GM23248 (cell line): ENCODE measurements at places on chromosomes 2 and 18. TPM values are rescaled to one million over a fixed set of nuclear protein-coding genes. Genes with fewer than 3 reads are reported as not detected.

GRCh38 chr18:52408800-52409302 is 68.9 kb downstream of the DCC start:
- no peak for DNase-seq
- no peaks in the 10 kb centered on the region for H3K27me3 ChIP-seq
- no peaks in the 10 kb centered on the region for H3K36me3 ChIP-seq
- no peak overlapping the region for H3K4me3 ChIP-seq
- no peaks in the 10 kb centered on the region for H3K4me1 ChIP-seq

GRCh38 chr2:64525317-64525613 is 1.1 kb downstream of the AFTPH start:
- peaks cover 8% of the 10 kb centered on the region; the same call in 1 of the 2 replicates for H3K4me1 ChIP-seq
- no peaks in the 10 kb centered on the region for H3K36me3 ChIP-seq
- H3K27me3 ChIP-seq = no peaks in the 10 kb centered on the region
- H3K4me3 ChIP-seq = peak overlapping the region; percentile 95

GRCh38 chr18:55998071-55998522 is 410.1 kb upstream of the TCF4 start:
- peak overlapping the region; percentile 58 for H3K4me3 ChIP-seq
- H3K27ac ChIP-seq = no peak overlapping the region
- H3K36me3 ChIP-seq = no peaks in the 10 kb centered on the region
- DNase-seq = peak; percentile 71

GRCh38 chr18:45439851-45440645 is 175.2 kb upstream of the SLC14A2 start:
- no peak overlapping the region for H3K27ac ChIP-seq
- H3K36me3 ChIP-seq = no peaks in the 10 kb centered on the region
- DNase-seq = peak; percentile 23
- no peaks in the 10 kb centered on the region for H3K4me1 ChIP-seq

- H3K27me3 ChIP-seq = no peaks in the 10 kb centered on the region
- no peak overlapping the region for H3K4me3 ChIP-seq
- H3K36me3 ChIP-seq = no peaks in the 10 kb centered on the region
These were observed 243.8 kb downstream of the ERBB4 start for GRCh38 chr2:212294816-212295215.

- H3K36me3 ChIP-seq = no peaks in the 10 kb centered on the region
- DNase-seq = no peak
- no peak overlapping the region for H3K27ac ChIP-seq
These were observed 9.8 kb upstream of the ZCCHC2 start for GRCh38 chr18:62512996-62513395.

DNA sequence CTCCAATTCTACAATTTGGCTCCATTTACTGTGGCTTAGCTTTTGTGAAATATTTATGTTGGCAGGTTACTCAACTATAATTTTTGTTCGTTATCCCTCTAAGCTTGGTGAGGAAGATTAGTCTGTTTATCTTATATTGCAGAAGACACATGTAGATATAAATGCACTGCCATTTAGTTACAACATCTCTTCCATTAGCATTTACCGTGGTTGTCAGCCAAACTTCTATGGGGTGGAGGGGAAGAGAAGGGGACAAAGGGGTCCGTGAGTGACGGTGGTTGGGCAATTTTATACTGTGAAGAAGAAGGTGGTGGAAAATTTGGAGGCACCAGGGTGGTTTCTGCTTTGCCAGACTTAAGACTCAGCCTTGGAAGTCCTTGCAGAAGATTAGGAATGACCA is 117.6 kb upstream of the CXCR4 start:
- peaks cover 8% of the 10 kb centered on the region for H3K4me1 ChIP-seq
- no peak overlapping the region for H3K4me3 ChIP-seq
- no peaks in the 10 kb centered on the region for H3K36me3 ChIP-seq
- H3K27ac ChIP-seq = no peak overlapping the region
- no peak for DNase-seq

The CBLN2 gene
- total RNA-seq = not detected in 2 replicates

The KIAA2012 gene
- not detected in 2 replicates for total RNA-seq

The STK11IP gene
- total RNA-seq = 10.5 and 13.9 TPM in 2 replicates
